Esophagus mucosa (tissue), 1 donor: ENCODE measurements at places on chromosomes 13 and 19. TPM values are rescaled to one million over a fixed set of nuclear protein-coding genes. Genes with fewer than 3 reads are reported as not detected.

Gene RGL3
- total RNA-seq: 0.64 TPM

Gene ZNF829
- total RNA-seq: 1.5 TPM

Gene B3GNT8
- total RNA-seq: 40.4 TPM

Gene MAU2
- 33.4 TPM for total RNA-seq

Gene TNFSF9
- total RNA-seq: 4.7 TPM

Gene IRS2
- total RNA-seq: 1.6 TPM

Gene PNMA8C
- total RNA-seq: not detected

Gene SIGLEC8
- total RNA-seq: not detected

Gene PGLYRP1
- not detected for total RNA-seq

Gene ATP13A1
- total RNA-seq: 28.9 TPM

Gene ZNF223
- 2.2 TPM for total RNA-seq

Gene GPC6
- 0.96 TPM for total RNA-seq

Gene TMPRSS9
- total RNA-seq: not detected

Gene GGN
- not detected for total RNA-seq

Gene IZUMO4
- 4.7 TPM for total RNA-seq

Gene RHPN2
- 0.84 TPM for total RNA-seq

Gene TNFSF13B
- total RNA-seq: 2.0 TPM

Gene CGB3
- not detected for total RNA-seq

Gene MAP4K1
- 3.4 TPM for total RNA-seq

Gene TYROBP
- 4.1 TPM for total RNA-seq

Gene SERTAD3
- 20.7 TPM for total RNA-seq

Gene WDR87
- not detected for total RNA-seq

Gene CYP4F2
- total RNA-seq: not detected

Gene UPK1A
- 3.8 TPM for total RNA-seq

Gene VSIG10L
- 103 TPM for total RNA-seq

Gene ANGPTL8
- total RNA-seq: not detected

Gene SMIM24
- total RNA-seq: not detected

Gene SMAD9
- total RNA-seq: 0.68 TPM
